ENCODE measurements at places on chromosomes 1 and 21.

- DNase-seq, result no peak
Observed at GRCh38 chr1:35037206-35037605, 5.5 kb upstream of the ZMYM6 start.

DNA sequence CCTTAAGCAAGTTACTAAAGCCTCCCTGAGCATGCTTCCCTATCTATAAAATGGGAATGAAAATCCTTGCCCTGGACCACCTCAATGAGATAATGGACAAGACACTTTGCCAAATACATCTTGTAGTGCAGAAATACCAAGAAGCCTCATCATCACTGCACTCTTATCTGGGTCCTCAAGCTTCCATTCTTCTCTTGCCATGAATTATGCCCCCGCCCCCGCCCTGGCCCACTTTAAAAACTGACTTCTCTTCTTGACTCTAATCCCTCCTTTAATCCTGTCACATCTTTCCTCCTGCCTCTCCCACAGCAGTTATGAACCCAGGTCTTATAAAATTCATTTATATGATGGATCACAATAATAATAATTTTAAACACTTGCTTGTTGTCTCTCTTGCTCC, 14.8 kb downstream of the ARHGEF11 start:
- DNase-seq, result no peak

DNA sequence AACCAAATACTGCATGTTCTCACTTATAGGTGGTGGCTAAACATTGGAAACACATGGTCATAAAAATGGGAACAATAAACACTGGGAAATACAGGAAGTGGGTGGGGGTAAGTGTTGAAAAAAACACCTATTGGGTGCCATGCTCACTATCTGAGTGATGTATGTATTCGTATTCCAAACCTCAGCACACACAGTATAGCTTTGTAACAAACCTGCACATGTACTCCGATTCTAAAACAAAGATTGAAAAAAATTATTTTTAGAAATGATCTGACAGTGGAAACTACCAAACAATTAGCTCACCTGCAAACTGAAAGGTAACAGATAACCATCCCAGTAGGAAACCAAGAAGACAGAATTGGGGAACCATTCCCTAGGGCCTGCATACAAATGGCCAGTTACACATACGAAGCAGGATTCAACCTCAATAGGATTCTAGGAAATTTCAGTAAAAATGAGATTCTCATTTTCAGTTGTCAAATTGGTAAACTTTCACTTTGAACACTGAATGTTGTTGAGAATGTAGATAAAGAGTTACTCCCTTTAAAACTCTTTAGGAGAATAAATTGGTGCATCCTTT, 88.1 kb upstream of the LRRC8D start:
- DNase-seq, result no peak

DNA sequence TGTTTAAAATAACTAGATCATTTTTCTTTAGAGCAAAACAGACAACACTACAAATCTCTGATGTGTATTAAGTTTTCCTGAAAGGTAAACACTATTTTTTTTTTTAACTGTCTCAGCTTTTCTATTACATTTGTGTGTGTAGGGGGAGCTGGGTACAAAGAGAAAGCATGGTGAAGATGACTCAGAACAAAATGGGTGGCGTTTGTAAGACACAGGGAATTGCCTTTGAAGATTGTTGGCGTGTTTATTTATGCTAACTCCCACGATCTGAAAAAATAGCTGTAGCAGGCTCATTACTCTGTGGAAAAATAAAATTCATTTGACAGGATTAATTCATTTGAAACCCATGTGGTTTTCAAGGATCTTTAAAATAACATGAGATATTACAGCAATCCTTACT, 285.1 kb downstream of the RYR2 start:
- no peak for DNase-seq

DNA sequence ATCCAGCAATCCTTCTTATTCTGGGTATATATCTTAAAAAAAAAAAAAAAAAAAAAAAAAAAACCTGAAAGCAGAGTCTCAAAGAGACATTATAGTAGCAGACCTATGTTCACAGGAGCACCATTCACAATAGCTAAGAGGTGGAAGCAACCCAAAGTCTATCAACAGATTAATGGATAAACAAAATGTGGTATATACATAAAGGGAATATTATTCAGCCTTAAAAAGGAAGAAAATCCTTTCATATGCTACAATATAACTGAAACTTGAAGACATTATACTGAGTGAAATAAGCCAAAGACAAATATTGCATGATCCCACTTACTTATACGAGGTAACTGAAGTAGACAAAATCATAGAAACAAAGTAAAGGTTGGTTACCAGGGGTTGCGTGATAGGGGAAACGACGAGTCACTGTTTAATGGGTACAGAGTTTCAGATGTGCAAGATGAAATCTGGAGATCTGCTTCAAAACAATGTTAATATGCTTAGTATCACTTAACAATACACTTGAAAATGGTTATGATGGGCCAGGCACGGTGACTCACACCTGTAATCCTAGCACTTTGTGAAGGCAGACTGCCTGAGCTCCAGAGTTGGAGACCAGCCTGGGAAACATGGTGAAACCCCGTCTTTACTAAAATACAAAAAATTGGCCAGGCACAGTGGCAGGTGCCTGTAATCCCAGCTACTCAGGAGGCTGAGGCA, 29.5 kb downstream of the PIK3R3 start:
- peak; percentile 29 for DNase-seq

GRCh38 chr1:33267468-33268205, 11.3 kb downstream of the ZNF362 start:
- no peak for DNase-seq

DNA sequence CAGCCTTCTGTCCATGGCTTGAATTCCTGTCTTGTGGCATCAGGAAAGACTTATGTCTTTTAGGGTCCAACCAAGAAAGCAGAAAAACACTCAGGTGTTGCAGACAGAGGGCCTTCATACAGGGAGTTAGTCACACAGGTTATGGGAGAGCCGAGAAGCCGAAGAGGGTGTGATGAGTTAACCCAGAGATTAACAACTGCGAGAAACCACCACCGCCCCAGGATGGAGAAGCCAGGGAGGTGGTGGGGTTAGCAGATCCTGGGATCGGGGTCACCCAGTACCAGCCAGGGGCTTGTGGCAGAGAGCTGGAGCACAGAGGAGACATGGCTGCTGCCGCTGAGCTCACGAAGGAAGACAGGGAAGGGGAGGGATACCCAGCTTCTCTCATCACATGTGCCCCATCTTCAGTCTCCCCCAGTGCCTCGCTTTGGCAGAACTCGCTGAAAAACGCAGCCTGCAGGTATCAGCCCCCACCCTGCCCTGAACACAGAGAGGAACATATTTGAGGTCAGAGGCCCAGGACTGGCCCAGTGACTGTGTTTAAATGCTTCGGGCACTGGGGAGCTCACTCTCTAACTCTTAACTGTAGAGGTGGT, 58.7 kb downstream of the RUNX3 start:
- no peak for DNase-seq

DNA sequence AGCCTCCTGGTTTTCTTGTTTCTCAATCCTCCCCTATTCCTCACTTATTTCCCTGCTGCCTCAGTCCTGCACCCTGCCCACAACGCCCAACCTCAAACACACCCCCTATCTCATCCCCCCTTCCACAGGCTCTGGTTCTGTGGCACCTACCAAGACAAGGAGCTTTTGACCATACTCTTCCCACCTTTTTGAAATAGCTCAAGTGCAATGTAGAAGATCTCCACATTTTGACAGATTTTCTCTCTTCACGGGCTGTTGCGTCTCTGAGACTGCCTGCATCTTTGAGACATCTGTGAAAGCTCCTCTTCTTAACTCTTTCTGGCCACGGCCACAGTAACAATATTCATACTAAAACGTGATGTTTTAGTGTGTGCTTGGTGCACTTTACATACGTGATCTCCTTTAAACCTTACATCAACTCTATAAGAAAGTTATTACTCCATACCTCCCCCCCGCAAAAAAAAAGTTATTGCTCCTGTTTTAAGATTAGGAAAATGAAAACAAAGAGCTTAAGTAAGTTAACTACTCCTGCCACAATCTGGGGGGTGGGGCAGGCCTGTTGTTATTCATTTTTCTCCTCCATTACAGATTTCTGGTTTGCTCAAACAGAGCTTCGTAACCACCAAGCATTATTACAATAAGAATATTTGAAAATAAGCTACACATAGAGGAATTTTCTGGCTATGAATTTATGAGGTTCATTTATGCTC, 1.8 kb upstream of the SERBP1 start:
- DNase-seq, result peak; percentile 22

DNA sequence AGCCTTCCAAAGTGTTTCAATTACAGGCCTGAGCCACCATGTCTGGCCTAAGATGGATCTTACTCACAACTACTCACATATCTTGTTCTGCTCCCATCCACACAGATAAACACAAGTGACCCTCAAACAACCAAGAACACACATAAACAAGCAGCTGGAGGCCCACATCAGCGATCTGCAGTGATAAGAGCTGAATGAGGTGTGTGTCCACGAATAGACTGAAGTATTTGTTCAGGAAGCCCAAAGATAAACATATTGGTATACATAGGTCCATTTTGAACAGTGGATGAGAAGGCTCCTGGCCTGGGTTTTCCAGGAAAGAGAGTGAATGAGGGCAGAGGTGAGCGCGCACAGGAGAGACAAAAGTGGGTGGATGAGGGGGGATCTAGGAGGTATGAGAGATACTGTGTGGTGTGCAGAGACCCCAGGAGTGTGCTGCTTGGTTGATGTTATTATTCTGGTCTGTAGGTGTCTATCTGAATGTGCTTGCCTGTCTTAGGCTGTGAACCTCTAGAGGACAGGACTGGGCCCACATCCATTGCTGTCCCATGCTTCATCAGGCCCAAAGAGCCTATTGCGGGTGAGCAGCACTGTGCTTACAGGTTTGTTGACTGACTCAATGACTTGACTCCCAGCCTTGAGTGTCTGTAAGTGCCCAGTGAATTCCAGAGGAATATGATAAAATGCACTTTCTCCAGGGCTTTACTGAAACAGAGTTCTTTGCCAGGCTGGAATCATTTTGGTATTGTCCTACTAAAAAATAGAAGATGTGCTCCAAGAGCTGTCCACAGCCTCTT, 79.9 kb upstream of the ATP1A1 start:
- no peak for DNase-seq

- DNase-seq, result no peak
Observed at GRCh38 chr1:230627767-230628166, 14.5 kb upstream of the COG2 start.

DNA sequence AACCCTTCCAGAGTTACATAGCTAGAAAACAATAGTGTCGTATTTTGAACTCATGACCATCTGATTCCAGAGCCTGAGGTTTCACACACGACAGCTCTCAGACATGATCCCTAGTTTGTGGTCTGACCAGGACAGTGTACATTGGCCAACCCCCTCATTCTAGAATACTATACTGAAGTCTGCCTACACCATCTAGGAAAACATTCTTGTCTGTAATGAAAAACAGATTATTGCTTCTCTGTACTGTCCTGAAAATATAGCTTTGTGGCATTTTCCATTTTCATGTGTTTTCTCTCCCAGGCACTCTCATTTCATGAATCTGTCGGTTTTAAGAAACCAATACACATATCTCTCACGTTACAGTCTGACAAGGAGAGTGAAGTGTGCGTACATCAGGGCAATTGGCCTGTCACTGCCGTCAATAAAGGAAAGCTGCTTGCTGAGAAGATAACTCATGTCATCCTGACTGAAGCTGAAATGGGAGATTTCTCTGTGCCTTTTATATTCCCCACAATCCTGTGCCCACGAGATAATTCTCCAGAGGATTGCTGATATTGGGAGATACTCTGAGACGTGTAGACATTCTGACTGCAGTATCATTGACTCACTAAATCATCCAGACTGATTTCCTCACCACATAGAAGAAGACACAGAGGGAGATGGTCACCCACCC, 585.6 kb downstream of the PLPP3 start:
- no peak for DNase-seq

DNA sequence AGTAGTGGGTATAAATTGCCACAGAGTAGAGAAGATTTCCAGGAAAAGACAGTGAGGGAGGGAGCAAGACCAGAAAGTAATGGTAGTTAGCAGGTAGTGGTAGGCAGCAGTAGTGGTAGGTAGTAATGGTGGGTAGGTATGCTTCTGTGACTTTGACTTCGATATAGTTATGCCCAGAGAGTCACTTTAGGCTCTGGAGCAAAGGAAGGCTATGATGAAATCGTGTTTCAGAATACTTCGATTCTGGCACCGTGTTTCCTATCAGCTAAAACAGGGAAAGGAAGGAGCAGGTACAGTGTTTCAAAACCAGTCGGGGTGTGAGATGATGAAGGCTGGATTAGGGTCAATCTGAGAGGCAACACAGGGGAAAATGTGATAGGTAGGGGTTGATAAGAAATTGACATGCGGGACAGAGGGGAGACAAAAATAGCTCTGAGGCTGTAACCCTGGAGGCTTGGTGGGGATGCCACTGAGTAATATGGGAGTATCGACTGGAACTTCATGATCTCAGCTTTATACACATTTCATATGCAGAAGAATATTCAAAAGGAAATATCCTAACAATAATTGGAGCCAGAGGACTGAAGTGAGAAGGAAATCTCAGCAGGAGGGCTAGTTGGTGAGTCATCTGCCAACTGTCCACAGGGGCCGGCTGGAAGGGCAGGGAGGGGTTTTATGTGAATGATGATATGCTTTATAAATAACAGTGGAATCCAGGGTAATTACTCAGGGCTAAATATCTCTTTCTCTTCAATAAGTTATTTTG, 25.2 kb upstream of the TRIM45 start:
- no peak for DNase-seq

- DNase-seq, result no peak
Observed at GRCh38 chr1:226793620-226794276, 54.7 kb upstream of the ITPKB start.

- no peak for DNase-seq
Observed at GRCh38 chr1:30670240-30671060, 52.9 kb downstream of the MATN1 start.

GRCh38 chr1:234731569-234732085, 121.6 kb upstream of the IRF2BP2 start:
- DNase-seq, result peak; percentile 47

Measured in activated CD4-positive, alpha-beta T cell treated with anti-CD3 and anti-CD28 coated beads for 48 hours (primary cell).